ENCODE measurements at places on chromosomes 12 and 14.

DNA sequence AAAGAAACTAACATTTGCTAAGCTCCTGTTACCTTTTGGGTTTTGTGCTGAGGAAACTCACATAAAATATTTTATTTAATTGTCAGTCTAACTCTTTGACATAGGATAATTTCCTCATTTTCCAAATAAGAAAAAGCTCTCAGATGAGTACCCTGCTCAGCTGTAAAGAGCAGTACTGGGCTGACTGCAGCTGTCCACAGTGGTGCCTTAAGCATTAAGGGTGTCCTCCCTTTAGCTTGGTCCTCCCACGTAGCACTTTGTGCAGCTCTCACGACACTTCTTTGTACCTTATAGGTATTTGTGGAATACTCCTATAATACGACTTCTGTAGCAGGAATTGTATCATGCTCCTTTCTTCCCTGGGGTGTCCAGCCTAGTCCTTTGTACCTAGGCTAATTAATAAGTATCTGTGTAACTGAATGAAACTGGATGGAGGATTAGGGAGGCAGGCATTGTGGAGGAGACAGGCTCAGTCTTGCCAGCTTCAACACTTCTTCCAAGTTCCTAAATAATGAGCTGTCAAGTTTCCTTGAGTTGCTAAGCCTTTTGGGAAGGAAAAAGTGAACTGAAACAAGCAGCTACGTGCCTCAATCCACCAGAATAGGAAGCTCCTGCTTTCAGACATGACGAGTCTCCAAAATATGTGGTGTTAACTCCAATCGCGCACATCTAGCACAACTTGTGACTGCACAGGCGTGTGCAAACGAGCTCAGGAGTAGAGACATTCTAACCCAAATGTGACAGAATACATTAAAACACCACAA, 123.0 kb downstream of the SLC38A4 start:
- DNase-seq = no peak

GRCh38 chr12:101186291-101186690, 23.7 kb downstream of the SLC5A8 start:
- DNase-seq = no peak

DNA sequence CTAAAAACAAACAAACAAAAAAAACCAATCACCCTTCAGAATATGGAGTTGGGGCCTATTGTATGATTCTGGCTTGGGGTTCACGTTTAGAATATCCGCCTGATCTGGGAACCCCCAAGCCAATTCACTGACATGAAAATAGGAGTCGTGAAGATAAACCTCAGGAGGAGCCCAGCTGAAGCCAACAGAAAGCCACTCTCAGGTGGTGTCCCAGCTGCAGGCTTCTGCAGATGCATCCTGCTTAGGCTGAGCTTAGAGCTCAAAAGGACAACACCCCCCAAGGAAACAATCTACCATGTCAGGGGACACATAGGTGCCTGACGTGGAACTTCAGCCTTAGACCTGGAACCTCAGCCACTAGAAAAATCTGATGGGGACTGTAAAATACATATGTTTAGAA, 51.9 kb downstream of the SYNE3 start:
- no peak for DNase-seq

DNA sequence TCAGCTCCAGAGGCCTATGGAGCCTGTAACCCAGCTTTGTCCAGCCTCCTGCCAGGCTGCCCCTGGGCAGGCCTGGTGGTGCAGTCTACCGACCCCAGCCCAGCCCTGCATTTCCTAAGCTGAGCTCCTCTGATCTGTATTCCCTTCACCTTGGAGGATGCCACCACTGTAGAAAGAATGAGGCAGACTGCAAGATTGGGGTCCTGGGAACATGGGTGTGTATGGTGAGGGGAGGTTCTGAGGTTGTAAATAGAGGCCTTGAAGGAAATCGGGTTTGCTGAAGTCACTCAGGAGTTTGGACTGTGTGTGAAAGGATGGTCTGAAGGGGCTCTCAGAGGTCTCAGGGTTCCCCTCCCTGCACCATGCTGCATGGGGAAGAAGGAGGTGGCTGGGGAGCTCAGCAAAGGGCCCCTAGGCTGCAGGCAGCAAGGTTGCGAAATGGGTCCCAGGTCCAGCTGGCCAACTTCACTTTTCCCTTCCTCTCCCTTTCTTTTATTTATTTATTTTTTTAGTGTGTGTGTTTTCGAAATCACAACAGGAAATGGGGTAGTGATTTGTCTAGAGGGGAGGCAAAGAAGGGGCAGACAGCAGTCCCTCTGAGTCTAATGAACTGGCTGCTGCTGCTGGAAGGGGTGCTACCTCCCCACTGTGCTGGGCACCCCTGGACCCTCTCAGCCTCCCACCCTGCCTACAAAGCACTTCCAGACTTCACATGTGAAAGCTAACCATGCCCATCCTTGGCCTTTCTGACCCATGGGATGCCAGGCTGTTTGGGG, 1.2 kb upstream of the LRP1-AS start:
- DNase-seq = no peak

GRCh38 chr12:22325218-22325617, 9.3 kb downstream of the ST8SIA1 start:
- DNase-seq = no peak

DNA sequence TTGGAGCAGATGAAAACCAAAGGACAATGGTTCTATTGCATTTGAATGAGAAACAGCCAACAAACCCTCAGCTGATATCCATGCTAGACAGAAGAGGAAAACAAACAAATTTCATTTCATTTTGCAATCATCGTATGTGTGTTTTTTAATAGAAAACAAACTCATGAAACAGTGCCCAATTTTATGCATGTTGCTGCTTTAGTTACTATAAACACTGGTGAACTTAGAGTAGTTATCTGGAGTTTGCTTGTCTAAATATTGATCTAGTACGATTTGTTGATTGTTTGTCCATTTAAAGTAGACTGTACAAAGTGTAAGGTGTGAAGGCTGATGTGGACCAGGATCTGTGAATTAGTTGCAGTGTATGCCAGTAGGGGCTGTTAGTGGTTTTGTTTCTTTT, 166.6 kb downstream of the KITLG start:
- DNase-seq = no peak

DNA sequence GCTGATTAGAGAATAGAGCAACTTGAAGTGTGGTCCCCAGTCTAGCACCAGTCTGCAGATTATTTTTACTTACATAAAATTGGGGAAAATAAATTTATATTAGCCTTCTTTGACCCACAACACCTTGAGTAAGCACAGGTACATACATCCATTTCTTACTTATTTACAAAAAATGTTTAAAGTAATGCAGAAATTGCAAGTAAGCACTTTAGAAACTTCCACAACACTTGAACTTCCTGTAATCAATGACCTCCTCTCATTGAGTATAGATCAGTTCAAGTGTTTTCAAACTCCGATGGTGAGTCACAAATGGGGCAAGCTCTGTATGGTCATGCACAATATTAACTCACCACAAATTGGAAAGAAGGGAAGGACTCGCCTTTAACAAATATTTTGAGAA, 83.3 kb downstream of the KIF21A start:
- DNase-seq = no peak

GRCh38 chr12:96228566-96229248, 34.5 kb downstream of the ELK3 start:
- DNase-seq = no peak

- no peak for DNase-seq
Observed at GRCh38 chr14:70919774-70920173, 12.5 kb downstream of the PCNX1 start.

DNA sequence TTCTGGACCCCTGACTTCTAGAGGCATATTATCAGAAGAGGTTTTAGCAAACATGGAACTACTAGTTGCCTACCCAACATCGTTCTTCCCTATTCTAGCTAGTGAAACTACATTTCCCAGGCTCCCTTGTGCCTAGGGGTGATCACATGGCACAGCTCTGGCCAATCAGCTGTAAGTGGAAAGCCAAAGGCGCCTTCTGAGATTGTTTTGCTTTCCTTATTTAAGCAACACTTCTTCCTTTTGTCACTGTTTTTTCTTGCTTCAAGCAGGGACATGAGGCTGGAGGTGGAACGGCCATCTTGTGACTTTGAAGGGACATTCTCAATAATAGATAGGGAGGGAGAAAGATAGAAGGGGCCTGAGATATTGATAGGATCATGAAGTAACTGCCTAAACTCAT, 136.7 kb downstream of the ZNF664 start:
- peak; percentile 67 for DNase-seq

GRCh38 chr14:90280096-90280495, 23.7 kb downstream of the PSMC1 start:
- DNase-seq = no peak

- DNase-seq = no peak
Observed at GRCh38 chr12:75971253-75971652, 60.3 kb downstream of the PHLDA1 start.

DNA sequence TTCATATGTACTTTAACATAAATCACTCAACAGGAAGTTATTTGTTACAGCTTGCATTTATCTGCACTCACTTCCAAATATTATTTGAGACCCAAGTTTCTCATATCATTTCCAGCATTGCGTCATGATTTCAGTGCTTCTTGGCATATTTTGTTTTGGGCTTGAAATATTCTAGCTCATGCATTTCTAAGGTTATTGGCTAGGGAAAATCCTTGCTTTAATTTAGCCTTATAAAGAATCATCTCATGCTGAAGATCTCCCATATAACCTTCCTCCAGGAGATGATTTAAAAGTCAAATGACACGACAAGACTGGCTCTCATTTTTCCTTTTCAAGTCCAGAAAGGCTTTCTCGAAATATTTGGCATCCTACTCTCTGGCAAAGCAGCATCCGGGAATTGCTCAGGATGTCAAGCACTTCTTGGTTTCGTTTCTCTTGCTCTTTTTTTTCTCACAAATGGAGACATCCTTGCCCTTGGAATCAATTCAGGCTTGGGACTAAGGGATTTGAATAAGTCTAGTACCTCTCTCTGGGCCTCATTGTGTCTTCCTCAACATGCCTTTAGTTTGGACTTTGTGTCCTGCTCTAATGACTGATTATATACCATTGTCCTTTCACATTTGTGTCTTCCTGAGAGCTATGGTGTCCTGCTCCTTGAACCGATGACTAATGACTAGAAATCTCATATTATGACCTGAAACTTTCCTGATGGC, 295.0 kb downstream of the RMST start:
- no peak for DNase-seq

- DNase-seq = no peak
Observed at GRCh38 chr12:14280921-14281320, 84.6 kb upstream of the ATF7IP start.

- DNase-seq = no peak
Observed at GRCh38 chr12:9032202-9032964, 43.0 kb downstream of the KLRG1 start.

DNA sequence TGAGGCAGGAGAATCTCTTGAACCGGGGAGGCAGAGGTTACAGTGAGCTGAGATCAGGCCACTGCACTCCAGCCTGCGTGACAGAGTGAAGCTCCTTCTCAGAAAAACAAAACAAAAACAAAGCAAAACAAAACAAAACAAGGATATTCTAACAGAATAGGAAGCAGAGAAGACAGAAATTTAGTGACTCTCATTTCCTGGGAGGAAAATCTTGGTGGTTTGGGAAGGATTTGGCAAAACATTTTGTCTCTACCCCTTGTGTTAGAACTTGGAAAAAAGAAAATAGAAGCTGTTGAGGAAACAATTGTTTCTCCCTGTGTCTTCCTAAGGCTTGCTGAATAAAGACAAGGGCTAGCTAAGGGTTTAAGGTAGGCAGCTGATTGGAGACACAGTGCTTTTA, 79.7 kb upstream of the PTPRR start:
- DNase-seq = no peak

DNA sequence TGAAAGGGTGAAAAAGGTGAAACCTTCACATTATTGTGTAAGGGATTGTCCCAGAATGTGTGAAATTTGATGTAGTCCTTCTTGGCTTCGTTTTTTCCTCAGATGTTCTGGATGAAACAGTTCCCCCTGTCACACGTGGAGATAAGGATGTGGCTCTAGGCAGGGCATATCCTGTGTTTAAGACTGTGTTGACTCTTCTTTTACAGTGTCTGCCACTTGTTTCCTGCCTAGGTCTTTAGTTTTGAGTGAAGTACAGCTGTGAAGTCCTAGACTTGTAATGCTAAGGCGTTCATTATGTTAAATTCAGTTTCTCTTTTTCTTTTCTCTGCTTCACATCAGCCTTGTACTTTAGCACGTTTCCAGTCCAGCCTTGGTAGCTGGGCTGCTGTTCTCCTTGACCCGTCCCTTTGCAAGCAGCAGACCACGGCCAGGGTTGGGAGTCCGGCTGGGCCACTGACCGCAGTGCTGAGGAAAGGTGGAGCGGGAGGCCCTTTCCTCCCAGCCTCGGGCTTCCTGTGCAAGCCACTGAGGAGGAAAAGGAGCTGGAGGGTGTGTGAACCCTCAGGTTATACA, 59.1 kb downstream of the RASSF3 start:
- DNase-seq = no peak

- peak; percentile 76 for DNase-seq
Observed at GRCh38 chr12:1583421-1584078, 10.8 kb downstream of the FBXL14 start.

- DNase-seq = peak; percentile 28
Observed at GRCh38 chr12:112855375-112855774, 51.4 kb upstream of the OAS1 start.

DNA sequence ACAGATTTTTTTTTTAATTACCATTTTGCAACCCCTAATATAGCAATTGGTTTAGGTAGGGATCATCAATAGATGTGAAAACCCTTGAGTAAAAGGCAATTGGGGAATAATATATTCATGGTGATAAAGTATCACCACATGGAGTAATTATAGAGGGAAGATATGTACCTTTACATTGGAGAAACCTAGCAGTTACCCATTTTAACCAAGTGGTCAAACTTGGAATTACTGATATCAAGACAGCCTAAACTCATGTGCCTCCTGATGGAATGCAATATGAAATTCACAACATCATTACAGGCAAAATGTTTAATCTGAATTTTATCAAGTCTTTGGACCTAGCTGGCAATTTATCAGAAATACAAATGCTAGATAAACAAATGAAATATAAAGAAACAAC, 6.7 kb upstream of the SLC10A1 start:
- DNase-seq = peak; percentile 12

DNA sequence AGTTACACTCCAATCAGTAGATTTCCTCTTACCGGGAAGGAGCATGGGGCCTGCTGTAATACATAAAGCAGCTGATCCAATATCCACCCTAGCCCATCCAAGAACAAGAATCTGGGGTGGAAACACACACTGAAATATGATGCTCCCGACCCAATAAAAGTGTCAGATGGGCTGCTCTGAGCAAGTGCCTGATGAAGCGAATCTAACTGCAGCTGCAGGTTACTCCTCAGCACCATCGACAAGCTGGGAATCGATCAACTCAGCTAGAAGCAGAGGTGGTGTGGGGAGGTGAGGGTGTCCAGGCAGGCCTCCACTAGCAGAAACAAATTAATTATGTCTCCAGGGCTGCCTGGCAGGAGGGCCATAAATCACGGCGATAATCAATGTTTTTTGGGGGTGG, 64.0 kb upstream of the WSCD2 start:
- no peak for DNase-seq

DNA sequence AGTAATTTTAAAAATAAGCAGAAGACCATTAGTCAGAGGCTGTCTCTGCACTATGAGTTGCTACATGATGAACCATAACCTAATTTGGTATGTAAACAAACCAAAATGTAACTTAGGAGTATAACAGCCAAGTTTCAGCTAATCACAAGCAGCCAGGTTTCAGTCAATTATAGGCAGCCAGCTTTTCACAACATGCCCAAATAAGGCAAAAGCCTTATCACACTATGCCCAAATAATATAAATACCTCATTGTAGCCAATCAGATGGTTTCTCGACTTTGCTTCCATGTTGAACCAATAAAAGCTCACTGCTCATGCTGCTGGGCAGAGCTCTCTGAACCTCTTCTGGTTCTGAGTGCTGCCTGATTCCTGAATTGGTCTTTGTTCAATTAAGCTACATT, 38.6 kb downstream of the GARIN6 start:
- DNase-seq = no peak

- no peak for DNase-seq
Observed at GRCh38 chr14:37262649-37263048, 64.9 kb downstream of the MIPOL1 start.

GRCh38 chr12:80881106-80881505, 56.6 kb downstream of the LIN7A start:
- no peak for DNase-seq

Measured in COLO829 (cell line).